Central memory CD8-positive, alpha-beta T cell (primary cell): ENCODE measurements at places on chromosomes 3 and 15.

- no peak for DNase-seq
Observed at GRCh38 chr15:81398910-81399551, 25.0 kb upstream of the TMC3 start.

DNA sequence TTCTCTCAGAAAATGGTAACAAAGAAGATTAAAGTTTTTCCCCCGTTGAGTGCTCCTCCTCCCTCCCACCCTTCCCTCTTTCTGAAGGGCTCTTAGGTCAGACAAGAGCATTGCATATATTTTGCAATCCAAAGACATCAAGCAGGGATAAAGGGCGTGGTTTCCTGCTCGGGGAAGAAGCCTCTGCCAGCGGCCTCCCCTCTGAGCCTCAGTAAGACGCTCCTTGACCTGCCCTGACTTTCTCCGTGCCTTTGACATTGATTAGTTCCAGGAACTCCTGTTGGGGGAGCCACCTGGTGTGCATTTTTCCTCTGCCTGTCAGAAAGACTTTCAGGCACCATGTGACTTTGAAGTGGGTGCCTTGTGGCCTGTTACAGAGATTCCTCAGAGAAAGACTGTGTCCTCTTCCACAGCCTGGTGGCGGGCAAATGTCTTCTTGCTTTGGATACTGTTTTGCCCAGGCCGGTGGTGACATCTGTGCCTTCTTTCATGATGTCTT, 87.2 kb upstream of the TBL1XR1 start:
- DNase-seq, result no peak

DNA sequence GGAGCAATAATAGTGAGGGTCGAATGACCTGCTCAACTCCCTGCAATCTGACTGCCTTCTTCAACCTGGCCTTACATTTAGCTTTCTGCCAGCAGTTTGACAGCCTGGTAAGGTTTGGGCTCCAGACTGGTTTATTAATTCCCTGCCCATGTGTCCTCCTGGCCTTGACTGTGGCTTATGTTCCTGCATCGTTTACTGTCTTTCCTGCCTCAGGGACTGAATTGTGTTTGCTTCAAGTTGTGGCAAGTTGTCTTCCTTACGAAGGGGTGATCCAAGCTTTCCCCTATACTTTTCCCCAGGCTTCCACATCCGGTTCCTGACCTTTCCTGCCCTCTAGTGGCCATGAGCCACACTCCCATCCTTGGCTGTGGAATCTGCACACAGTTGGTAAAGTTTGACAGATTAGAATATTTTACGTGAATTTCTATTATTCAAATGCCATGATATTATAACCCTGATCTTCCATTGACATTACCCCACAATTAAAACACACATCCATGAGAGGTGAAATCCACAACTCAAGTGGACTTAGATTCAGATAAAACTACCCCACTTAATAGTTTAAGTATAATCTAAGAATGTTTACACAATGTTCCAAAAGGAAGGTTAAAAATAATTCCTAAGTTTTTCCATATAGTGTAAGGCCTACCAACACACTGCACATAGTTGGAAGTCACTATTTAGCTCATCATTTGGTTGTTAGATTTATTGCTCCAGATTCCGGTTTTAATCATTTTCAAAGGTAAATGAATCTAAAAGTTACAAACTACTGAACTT, 95.7 kb downstream of the NEDD4 start:
- no peak for DNase-seq

DNA sequence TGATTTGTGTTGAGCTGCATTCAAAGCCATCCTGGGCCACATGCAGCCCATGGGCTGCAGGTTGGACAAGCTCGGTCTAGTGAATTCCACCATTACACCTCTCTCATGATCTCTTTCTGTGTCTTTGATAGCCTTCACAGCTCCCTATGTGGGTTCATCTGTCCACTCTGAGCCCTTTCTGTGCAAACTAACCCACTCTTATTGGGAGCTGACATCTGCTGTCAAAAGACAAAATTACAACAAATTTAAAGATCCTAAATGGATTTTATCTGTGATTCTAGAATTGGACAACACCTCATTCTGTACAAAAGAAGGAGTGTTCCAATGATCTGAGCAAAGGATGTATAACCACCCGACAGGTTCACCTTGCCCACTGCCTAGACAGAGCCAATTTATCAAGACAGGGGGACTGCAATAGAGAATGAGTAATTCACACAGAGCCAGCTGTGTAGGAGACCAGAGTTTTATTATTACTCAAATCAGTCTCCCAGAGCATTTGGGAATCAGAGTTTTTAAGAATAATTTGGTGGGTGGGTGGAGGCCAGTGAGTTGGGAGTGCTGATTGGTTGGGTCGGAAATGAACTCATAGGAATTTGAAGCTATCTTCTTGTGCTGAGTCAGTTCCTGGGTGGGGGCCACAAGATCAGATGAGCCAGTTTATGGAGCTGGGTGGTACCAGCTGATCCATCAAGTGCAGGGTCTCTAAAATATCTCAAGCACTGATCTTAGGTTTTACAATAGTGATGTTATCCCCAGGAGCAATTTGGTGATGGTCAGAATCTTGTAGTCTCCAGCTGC, 2.6 kb upstream of the XYLB start:
- DNase-seq, result no peak

DNA sequence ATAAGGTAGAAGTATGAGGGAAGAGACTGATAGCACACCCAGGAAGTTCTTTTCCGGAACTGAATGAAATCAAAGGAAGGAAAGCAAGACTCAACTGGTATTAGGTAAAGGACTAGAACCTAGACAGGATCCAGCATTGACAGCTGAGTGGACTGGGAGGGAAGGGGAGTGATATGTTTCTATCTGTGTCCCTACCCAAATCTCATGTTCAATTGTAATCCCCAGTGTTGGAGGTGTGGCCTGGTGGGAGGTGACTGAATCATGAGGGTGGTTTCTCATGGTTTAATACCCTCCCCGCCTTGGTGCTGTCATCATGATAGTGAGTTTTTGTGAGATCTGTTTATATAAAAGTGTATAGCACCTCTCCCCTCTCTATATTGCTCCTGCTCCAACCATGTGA, 415.9 kb upstream of the KCNMB2 start:
- no peak for DNase-seq

DNA sequence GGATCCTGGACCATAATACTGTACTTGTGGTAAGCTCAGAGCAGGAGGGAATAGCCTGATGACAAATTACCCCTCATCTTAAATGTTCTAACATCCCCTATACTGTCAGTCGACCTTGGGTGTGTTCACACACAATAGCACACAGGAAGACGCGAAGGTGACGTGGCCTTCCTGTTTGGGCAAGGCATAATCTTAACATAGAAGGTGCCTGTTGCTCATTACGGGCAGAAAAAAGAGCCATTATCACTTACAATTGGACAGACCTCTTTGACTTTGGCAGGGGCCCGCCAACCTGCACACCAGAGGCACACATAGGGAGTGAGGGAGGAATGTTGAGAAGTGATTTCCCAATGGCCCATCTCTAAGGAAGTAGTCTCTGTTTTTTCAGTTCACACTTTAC, 144.2 kb downstream of the ANO10 start:
- peak; percentile 73 for DNase-seq

DNA sequence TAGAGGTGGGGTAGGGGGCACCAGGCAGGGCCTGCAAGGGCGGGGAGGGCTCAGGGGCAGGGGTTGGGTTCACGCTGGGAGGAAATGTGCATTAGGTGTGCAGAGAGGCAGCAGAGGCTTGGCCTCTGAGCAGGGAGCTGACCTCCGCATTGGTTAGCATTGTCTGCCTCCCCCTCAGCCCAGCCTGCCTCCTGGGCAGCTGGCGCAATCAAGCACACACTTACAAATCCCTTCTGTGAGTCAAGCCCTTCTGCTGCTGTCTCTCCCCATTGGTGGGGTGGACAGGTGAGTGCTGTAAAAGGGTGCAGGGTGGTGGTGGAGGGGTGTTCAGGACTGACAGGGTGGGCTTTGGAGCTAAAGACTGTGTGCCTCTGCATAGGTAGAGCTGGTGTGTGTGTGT, 9.3 kb downstream of the LOXL1 start:
- no peak for DNase-seq

DNA sequence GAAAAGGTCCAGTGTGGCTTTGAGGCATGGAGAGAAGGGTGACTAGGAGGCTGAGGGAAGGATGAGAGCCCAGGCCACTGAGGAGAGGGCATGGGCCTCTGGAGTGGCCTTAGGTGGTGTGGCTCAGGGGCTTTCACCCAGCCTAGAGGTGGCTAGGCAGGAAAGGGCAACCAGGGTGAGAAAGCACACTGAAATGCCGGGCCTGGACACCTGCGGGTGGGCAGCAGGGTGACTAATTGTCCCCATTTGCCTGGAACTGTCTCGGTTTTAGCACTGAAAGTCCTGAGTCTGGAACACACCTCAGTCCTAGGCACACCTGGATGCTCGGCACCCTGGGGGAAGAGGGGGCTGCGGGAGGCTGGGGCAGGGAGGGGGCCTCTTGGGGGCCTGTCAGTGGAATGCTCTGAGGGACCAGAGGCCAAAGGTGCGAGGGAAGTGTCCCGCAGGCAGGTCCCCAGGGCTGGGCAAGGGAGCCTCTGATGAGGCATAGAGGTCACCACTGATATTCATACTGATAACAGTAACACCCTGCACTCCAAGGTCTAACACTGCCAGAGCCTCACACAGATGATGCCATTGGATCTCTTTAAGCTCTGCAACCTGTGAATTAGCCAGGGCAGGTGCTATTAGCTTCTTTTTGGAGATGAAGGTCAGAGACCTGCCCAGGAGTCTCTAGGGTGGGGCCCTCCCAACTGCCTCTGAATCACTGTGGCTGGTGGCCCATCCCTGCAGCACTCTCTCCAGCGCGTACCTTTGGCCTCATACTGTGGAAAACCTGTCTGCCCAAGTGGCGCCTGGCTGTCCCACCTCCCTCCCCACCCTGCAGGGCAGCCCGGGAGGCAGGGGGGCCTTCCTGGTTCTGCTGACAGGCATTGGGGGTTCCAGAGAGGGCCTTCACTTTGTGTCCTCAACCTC, 3.0 kb upstream of the PHGR1 start:
- no peak for DNase-seq

DNA sequence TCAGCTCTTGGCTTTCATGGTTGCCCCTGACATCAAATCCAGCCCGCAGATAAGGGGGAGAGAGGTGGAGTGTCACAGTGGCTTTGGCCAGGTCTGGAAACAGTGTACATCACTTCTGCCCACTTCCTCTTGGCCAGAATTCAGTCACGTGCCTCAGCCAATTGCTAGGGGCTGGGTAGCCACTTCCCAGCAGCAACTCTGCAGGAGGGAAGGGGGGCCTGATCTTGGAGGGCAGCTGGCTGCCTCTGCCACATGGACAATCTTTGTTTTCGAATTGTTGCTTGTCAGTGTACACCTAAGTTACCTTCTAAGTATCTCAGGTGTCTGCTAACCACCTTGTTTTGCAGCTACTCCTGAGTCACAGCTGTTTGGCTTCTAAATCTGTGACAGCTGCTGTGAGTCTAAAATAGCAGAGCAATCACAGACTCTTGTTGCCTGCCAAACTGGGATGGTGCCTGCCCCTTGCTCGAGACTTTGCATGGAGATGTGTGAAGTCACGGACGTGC, 41.0 kb upstream of the LIMD1 start:
- no peak for DNase-seq

GRCh38 chr3:14439501-14440167, 37.2 kb downstream of the SLC6A6 start:
- no peak for DNase-seq
